ENCODE measurements at places on chromosomes 4 and X. TPM values are rescaled to one million over a fixed set of nuclear protein-coding genes. Genes with fewer than 3 reads are reported as not detected.

The COX7B2 gene
- not detected for total RNA-seq

The MAP3K15 gene
- 1.8 TPM for total RNA-seq

The AMTN gene
- 0.18 TPM for total RNA-seq

The MAP7D2 gene
- total RNA-seq, result 6.3 TPM

The EDNRA gene
- total RNA-seq, result 0.30 TPM

The NUP62CL gene
- total RNA-seq, result 16.8 TPM

The GAGE2A gene
- not detected for total RNA-seq

The RNF150 gene
- 0.20 TPM for total RNA-seq

The RIBC1 gene
- total RNA-seq, result 0.54 TPM

The PLXNB3 gene
- total RNA-seq, result 4.1 TPM

The SSX3 gene
- total RNA-seq, result not detected

The CDX4 gene
- not detected for total RNA-seq

The AGTR2 gene
- not detected for total RNA-seq

The DUSP21 gene
- total RNA-seq, result not detected

The GAGE12H gene
- total RNA-seq, result not detected

The AWAT2 gene
- total RNA-seq, result not detected

The PARM1 gene
- 0.60 TPM for total RNA-seq

The RTL5 gene
- 2.4 TPM for total RNA-seq

The CT45A5 gene
- 0.09 TPM for total RNA-seq

The MAN2B2 gene
- total RNA-seq, result 12.2 TPM

The PLS3 gene
- total RNA-seq, result 178 TPM

The PDZD4 gene
- 4.0 TPM for total RNA-seq

The UGT2A2 gene
- total RNA-seq, result not detected

The IL1RAPL2 gene
- not detected for total RNA-seq

The GCNA gene
- 1.8 TPM for total RNA-seq

The WDFY3 gene
- total RNA-seq, result 13.7 TPM

The ASB12 gene
- total RNA-seq, result not detected

The WNK3 gene
- 0.22 TPM for total RNA-seq

The XKRX gene
- total RNA-seq, result 0.89 TPM

The FRMD7 gene
- total RNA-seq, result not detected

The RAB9A gene
- total RNA-seq, result 29.1 TPM

The APLN gene
- 0.72 TPM for total RNA-seq

The DTHD1 gene
- not detected for total RNA-seq

The F8A2 gene
- total RNA-seq, result not detected

The ADGRL3 gene
- total RNA-seq, result 0.01 TPM

The SLC39A8 gene
- total RNA-seq, result 11.0 TPM

The DCAF8L2 gene
- total RNA-seq, result not detected

The CLDN22 gene
- total RNA-seq, result not detected

The KANTR gene
- 1.9 TPM for total RNA-seq

The DCAF12L1 gene
- not detected for total RNA-seq

The MSN gene
- 294 TPM for total RNA-seq

The DACH2 gene
- not detected for total RNA-seq

The TCEAL6 gene
- not detected for total RNA-seq

The ZNF718 gene
- total RNA-seq, result 0.56 TPM

The GPR173 gene
- total RNA-seq, result not detected

The TEX11 gene
- total RNA-seq, result not detected

The MAGEH1 gene
- total RNA-seq, result 7.2 TPM

The PWWP3B gene
- not detected for total RNA-seq

The SH3BGRL gene
- total RNA-seq, result 40.0 TPM

The GUCY1A1 gene
- not detected for total RNA-seq

The SLC4A4 gene
- 0.97 TPM for total RNA-seq

The ADH4 gene
- not detected for total RNA-seq

The USP26 gene
- total RNA-seq, result not detected

The ERCC6L gene
- total RNA-seq, result 12.4 TPM

The STBD1 gene
- total RNA-seq, result 13.8 TPM

The GPR143 gene
- total RNA-seq, result 0.42 TPM

The PDCL2 gene
- total RNA-seq, result not detected

The FABP2 gene
- total RNA-seq, result not detected
